GDM1 (cell line): ENCODE measurements at places on chromosomes 4 and X.

- DNase-seq, result no peak
Observed at GRCh38 chr4:129490516-129490915, 394.6 kb downstream of the C4orf33 start.

DNA sequence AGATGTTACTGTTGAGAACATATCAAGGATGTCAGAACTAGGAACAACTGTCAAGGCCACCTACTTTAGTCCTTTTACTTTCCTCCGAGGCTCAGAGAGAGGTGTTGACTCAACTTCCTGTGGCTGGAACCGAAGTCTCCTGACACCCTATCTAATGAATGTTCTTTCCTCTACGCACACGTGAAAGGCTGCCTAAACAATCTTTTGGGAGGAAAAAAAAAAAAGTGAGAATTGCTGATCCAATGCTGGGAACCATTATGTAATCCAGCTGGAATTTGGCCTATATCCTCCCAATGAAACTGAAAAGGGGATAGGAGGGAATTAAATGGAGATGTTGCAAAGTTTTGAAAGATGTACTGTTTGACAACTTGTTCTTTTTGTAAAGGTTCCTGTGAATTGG lies 8.3 kb upstream of the MAP7D3 start:
- DNase-seq, result no peak

GRCh38 chr4:153258750-153259149 lies 54.5 kb downstream of the TRIM2 start:
- DNase-seq, result no peak

GRCh38 chr4:92551616-92552015 lies 247.8 kb downstream of the GRID2 start:
- DNase-seq, result no peak

- DNase-seq, result no peak
Observed at GRCh38 chrX:24169211-24169610, 19.7 kb downstream of the ZFX start.

DNA sequence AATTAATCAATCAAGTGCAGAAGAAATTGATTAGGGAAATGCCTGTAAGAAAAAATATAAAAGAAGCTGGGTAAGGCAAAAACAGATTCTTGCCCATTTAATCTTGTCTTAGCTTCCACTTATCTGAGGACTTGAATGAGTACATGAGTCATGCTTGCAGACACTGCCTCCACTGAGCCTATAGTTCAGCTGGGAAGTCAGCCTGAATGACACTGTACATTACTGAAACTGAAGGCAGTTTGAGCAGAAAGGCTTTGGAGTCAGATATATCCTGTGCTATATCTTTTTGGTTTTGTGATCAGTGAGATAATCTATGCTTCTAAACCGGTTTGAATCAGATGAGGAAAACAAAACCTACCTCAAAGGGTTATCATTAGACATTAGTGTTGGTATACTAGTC lies 61.3 kb downstream of the NUDT11 start:
- DNase-seq, result no peak

DNA sequence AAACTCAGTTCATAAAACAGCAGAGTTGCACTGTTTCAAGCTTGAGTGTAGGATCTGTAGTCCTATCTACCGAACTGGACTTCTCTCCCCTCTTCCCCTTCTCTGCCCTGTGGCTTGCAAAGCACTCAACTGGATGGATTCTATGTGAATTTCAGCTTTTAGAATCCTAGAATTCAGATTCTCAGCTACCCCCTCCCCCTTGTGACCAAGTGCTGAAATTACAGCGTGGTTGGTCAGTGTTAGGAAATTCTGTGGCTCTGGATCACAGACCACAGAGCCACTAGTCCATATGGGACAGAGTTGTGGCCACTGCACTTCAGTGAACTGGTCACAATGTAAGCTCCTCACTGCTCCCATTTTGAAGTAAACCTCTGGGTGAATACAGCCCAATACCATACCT lies 64.6 kb upstream of the TRPC5 start:
- DNase-seq, result no peak

DNA sequence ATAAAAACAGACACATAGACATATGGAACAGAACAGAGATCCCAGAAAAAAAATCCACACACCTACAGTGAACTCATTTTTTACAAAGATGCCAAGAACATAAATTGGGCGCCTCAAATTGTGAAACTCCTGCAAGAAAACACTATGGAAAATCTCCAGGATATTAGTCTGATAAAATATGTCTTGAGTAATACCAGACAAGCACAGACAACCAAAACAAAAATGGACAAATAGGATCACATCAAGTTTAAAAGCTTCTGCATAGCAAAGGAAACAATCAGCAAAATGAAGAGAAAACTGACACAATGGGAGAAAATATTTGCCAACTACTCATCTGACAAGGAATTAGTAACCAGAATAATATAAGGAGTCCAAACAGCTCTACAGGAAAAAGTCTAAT lies 337.3 kb upstream of the DIPK2B start:
- DNase-seq, result no peak

DNA sequence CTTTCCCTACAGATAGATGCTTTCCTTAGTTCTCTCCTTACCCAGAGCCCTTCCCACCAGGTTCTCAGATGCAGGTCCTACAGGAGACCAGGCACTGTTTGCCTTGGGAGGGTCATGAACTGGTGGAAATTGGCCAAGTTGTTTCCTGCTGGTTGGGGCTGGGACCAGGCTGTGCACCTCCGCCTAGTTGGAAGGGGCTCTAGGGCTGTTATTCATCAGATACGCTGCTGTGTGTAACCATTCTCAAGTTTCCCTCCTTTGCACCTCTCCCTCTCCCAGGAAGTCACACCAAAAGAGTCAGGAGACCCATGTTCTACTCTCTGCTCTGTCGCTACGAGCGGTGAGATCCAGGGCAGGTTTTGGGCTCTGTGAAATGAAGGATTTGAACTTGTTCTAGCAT lies 11.9 kb upstream of the VSIG1 start:
- no peak for DNase-seq

DNA sequence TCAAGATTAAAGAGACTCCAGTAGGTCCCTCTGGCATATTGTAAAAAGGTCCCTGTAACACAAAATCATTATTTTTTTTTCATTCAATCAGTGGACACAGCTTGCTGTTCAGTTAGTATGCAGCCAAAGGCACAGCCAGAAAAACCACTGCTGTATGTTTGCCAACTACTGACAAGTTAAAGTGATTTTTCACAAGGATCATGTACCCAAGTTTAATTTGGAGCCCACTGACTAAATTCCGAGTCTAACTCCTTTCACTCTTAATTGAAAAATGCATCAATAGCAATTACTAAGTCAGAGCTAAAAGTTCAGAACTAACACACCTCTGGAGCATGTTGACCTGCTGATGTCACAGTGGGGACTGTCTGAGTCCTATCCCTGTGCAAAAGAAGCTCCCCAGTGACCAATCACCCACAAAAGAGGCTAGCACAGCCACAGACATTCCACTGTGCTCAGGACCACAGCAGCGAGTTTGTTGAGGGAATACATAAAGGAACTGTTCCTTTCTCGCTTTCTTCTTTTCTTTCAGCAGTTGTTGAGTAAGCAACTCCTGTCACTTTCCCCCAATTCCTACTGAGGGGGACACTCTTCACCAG lies 60.4 kb downstream of the STX18 start:
- DNase-seq, result no peak

- DNase-seq, result no peak
Observed at GRCh38 chrX:45445745-45446412, 245.2 kb upstream of the DIPK2B start.

DNA sequence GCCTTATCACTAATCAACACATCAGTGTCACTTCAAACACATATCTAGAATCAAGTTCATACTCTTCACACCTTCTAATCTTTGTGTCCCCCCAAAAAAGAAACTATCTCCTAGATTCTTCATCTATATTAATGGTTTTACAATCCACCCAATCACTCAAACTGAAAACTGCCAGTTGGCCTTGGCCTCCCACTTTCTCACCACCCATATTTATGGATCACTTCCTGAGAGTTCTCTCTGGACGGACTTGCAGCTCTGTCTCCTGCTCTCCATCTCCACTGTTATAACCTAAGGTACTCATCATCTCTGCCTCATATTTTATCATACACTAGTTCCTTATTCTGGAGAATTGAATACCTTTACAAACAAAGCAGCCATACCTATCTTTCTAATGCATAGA lies 106.1 kb upstream of the ATOH1 start:
- DNase-seq, result no peak

GRCh38 chrX:36804066-36804465 lies 204.1 kb upstream of the FAM47C start:
- no peak for DNase-seq

GRCh38 chr4:43113196-43113595 lies 220.7 kb downstream of the GRXCR1 start:
- no peak for DNase-seq

DNA sequence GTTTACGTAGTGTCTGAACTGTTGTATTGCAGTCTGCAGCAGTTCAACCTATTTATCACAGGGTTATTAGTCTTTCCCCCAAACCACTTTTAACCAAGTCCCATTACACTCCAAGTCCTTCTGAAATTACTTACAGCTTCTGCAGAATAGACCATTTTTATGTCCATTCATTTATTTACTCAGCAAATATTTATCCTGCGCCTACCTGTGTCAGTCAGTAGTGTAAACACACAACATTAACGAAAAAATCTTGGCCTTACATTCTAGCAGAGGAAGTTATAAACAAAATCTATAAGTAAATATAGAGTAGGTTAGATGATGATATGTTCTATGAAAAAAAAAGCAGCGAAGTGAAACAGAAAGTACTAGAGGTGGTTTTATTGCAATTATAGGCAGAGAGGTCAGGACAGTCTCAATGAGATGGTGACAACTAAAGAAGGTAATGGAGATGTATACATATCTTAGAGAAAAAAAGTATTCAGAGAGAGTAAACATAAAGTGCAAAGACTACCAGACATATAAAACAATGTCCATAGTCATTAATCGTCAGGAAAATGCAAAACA lies 534.7 kb downstream of the KCNIP4 start:
- DNase-seq, result no peak

DNA sequence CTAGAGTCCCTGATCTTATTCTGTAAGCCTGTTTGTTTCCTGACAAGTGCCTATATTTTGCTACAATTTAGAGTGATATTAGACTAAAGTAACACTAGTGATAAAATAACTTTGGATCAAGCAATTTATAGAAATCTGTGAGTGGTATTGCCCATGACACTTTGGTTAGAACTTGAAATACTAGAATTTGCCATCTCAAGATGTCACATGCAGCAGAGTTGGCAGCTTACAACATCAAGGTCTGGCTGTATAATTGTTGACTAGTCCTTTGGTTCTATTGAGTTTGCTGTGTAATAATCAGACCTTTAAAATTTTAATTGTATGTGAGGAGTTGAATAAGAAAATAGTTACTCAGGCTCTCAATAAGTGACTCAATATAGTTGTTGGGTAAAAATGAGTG lies 167.1 kb downstream of the RAPGEF2 start:
- no peak for DNase-seq
